ENCODE measurements at places on chromosomes 5 and 9.

GRCh38 chr5:40484495-40484894 is 195.2 kb upstream of the PTGER4 start:
- no peak for DNase-seq

- DNase-seq = peak; percentile 79
Measured at GRCh38 chr5:39517800-39518199, 93.0 kb upstream of the DAB2 start.

DNA sequence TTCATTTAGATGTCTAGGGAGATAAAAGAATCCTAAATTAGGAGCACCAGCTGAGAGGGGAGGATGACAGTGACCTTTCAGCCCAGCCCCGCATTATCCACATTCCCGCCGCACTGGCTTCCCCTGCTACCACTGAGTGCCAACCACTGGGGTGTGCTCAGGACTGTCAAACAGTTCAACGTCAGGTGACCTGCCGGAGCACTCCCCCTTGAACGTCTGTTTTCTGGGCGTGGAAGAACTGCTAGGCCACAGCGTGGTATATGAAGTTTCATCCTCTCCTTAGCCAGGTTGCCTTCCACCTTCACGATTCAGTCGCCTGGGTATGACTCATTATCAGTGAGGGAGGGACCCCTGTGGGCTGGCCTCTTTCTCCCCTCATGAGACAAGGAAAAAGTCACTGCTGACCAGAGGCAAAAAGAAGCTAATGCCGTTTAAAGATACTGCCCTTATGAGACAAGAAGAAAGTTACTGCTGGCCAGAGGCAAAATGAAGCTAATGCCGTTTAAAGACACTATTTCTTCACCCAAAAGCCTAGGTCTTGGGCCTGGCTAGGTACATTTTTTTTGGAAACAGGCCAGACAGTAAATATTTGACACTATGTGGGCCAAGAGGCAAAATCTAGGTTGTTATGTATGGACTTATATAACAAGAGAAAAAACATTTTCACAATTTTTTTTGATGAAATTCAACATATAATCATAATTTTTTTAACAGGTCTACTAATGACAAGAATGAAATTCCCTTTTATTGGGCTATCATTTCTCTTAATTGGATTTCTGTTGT is 4.6 kb downstream of the NMRK1 start:
- DNase-seq = no peak

DNA sequence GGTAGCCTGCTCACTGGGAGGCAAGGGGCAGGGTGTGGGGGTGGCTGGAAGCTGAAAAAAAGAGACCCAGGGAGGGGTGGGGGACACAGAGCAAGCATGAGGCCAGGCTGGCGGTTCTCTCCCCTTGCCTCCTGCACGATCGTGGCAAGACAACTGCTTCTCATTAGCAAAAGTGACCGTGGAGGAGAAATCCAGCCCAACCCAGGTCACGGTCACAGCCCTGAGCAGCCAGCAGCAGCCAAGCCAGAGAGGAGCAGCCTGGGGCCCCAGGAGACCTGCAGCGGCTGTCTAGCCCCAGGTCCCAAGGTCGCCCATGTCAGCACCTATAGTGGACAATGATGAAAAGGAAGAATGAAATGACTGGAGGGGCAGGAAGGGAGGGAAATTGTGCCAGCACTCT is 89.1 kb downstream of the NRG2 start:
- no peak for DNase-seq

GRCh38 chr5:64364426-64364825 is 141.4 kb upstream of the RGS7BP start:
- DNase-seq = no peak
